ENCODE measurements at places on chromosomes 2 and 18.

DNA sequence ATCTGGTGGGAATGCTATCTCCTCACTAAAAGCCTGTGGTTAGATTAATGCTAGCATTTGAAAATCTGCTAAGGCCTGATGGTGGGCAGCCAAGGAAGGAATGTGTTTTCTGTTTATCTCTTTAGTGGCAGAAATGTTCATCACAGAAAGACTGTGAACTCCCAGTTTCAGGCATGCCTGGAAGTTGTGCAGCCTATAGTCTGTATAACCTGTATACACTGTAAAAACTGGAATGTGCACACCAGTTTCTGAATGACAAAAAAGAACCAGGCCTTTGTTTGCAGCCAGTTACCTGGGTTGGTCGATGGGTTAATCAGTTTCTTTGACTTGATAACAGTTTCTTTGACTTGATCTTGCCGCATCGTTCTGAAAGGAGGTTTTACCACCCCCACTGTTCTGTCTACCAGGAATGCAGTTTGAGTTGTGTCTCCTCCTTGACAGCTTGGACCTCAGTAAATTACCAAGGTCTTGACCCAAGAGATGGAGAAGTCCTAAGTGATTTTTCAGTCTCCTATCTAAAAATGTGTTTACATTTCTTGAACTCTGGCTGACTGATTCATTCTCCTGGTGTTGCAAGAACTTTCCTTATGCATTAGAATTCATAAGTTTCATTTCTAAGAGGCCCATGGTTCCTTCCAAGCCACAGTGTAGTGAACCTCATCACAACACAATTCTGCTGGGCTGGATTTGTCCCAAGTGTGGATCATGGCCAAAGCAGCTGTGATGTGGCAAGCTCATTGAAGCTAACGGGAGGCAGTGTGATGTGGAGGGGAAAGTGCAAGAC is 62.2 kb downstream of the KIAA2012 start:
- DNase-seq, result no peak

DNA sequence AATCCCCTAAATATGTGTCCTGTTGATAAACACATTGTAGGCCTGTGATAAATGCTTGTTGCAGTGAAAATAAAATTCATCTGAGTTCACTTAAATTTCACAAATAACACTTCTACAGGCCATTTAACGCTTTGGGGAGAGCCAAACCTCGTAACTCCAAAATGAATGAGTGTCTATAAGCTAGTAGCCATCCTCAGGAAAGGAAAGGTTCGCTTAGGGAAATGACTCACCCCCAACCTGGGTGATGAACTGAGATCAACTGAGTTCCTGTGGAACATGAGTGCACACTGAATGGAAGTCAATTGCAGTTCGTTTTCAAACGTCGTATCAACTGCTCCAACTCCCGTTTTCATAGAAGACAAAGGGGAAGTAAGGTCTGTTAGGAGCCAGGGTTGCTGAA is 527.6 kb upstream of the ID2 start:
- DNase-seq, result no peak

DNA sequence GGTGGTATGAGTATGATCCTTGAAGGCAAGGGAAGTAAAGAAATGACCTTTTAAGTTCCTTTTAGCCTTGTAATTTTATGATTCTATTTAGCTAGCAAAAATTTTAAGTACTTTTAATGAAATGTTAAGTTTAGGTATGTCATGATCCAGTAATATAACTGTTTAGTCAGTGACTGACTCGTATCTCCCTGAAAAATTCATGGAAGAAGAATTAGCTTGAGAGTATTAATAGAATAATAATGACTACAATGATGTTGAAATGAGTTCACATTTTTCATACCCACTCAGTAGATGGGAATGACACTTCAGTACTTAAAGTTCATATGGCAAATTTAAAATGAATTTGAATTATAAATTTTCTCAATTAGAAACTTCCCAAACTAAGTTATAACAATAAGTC is 14.6 kb downstream of the RAB3GAP1 start:
- DNase-seq, result no peak

DNA sequence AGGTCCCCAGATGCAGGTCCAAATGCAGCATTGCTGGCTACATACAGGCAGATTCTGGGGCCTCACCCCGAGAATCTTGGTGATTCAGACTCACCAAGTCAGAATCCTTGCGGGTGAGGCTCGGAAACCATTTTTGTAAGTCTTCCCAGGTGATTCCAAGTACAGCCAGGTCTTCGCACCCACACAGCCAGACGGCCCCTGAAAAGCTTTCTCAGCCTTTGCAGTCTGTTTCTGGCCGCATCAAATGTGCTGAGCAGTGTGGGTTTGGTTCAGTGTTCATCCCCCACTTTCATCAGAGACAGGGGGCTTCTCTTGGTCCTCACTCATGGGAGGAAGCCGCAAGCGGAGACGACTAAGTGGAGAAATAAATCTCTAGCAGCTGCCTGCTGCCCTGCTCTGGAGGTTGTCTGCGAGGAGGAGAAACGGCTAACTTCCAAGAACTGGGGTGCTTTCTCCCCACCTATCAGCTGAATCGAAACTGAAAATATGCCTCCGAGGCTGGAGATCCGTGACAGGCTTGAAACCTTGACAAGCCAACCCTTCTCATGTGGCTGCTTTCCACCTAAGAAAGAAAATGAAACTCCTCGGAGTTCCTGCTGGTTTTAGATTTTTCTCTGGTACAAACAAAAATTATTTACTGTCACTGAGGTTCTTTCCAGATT is 8.9 kb upstream of the TMEM185B start:
- DNase-seq, result peak; percentile 49

GRCh38 chr2:64238799-64239198 is 94.6 kb upstream of the PELI1 start:
- no peak for DNase-seq

DNA sequence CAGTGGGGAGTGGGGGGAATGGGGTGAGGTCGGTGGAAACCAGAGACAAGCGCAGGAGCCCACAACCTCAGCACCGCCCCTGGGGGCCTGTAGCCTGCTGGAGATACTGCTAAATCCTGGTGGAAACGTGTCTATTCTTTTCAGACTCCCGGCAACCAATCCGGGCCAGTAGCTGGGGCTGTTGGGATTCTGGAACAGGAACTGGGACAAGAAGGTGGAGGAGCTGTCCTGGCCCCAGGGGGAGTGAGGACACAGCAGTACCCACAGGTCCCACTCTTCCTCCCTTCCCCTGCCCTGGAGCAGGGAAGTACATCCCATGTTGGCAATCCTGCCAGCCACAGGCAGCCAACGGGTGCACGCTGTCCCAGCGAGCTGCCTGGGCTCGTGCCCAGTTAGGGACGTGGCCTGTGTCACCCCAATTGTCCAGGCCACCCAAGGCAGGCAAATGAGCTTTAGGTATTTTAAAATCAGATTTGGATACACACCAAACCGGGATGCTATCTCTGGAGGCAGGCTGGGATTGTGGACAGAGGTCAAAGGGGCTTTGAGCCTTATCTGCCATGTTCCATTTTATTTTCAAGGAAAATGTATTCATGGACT is 51.8 kb downstream of the HS1BP3 start:
- DNase-seq, result no peak

- no peak for DNase-seq
Measured at GRCh38 chr18:78972385-78972918, 7.2 kb upstream of the SALL3 start.

GRCh38 chr18:57437402-57437765 is 2.2 kb downstream of the ONECUT2 start:
- no peak for DNase-seq

DNA sequence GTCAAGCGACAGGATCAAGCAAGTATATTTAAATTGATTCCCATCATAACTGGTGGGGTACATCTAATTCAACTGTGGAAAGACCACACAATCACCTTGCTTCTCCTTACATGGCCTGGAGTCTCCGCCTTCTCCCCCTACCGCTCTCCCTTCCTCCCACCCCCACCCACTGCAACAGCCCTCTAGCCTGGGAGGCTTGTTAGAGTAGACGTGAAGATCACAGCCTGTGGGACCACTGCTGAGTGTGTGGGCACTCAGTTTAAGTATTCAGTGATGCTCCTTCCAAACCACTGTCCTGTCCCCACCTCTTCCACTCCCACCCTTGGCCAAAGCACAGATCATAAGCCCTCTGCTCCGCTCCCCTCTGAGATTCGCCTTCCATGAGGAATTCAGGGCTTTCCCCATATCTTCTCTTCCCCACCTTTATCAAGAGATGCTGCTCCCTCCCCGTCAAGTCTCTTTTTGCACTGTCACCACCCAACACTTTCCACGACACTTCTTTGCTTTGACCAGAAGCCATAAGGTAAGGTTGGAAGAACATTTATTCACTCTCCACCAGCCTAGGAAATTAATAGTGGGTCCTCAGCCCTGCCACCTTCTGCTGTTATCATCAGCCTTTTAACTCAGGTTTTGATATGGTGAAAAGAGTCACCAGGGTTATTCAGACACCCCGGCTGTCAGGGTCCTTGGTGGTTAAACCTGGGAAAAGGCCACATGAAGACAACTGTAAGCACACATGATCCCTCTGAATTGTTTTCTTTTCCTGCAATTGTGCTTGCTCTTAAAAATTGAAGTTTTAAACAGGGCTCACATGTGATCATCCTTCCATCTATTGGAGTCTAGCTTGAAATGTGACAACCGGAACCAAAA is 1.7 kb downstream of the METTL4 start:
- no peak for DNase-seq

GRCh38 chr2:207450186-207450585 is 79.6 kb upstream of the CREB1 start:
- no peak for DNase-seq

- no peak for DNase-seq
Measured at GRCh38 chr18:3329872-3330271, 67.9 kb downstream of the MYL12B start.

DNA sequence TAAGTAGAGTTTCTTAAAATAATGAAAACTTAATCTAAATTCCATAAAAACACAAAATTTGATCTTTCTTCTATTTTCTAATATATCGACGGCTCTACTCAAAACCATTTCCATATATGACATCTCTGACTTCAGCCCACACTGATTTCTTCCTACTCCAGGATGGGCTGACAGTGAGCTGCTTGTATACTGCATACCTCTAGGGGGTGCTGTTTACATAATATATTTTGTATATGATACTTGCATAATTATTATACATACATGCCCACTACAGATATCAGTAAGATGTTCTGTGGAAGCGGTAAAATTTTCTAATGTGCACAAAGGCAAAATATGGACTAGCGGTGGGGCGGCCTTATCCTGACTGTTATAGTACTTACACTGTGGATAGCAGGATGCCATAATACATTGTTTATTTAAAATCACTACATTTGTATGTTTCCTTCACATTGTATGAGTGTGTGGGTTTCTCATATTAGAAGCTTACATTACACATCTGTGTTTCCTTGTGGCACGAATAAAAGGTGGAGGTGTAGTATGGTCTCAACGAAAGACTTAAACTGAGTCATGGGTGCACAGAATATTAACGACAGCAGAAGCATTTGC is 66.1 kb upstream of the NXPH2 start:
- DNase-seq, result no peak

- DNase-seq, result no peak
Measured at GRCh38 chr2:30847329-30847728, 40.1 kb upstream of the CAPN13 start.

DNA sequence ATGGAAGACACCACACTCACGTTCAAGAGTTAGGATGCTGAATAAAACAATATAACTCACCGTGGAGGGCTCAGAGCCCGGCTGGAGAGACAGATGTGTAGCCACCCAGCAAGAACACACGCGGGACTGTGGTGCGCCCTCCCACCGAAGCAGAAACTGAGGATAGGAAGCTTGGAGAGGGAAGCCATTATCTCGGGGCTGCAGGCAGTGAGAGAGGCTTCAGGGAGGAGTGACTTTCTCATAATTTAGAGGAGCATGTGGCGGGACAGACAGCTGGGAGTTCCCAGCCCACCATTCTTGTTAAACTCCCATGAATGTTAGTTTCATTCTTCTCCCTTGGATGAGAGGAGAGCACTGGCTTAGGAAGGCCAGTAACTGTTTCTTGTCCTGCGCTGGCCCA is 96.4 kb downstream of the MAPRE2 start:
- no peak for DNase-seq

DNA sequence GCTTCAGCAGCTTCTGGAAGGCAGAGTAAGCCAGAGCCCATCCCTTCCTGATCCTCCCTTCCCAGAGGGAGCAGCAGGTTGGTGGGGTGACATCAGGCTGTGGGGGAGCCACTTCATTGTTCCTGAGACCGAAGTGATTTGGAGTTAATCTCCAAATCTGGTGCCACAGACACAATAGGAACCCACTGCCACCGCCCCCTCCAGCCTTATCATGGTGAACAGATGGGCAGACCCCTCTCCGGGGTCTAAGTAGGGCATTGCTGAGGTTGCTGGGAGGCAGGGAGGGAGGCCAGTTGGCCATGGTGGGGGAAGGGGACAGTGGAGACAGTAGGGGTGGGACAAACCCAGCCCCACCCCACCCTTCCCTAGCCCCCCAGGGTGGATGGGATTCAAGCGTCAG is 25.6 kb upstream of the SLC35F6 start:
- DNase-seq, result no peak

- DNase-seq, result no peak
Measured at GRCh38 chr2:128276878-128277675, 41.6 kb downstream of the HS6ST1 start.

- no peak for DNase-seq
Measured at GRCh38 chr2:147867050-147867449, 22.2 kb downstream of the ACVR2A start.

DNA sequence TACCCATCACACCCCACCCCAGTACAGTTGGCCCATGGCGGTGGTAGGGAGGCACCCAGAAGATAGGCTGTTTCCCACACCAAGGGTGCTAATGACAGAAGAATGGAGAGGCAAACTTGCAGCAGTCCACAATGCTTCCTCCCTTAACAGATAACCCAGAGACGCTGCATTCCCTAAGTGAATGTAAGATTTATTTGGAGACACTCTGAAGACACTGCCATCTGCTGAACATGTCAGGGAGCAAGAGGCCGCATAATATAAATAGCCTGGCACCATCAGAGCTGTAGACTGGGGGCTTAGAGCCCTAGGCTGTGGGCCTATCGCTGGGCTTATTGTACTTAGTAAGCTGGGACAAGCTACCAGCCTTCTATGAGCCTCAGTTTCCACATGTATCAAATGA is 2.2 kb upstream of the IWS1 start:
- no peak for DNase-seq

- no peak for DNase-seq
Measured at GRCh38 chr2:195471163-195471562, 185.9 kb upstream of the SLC39A10 start.

DNA sequence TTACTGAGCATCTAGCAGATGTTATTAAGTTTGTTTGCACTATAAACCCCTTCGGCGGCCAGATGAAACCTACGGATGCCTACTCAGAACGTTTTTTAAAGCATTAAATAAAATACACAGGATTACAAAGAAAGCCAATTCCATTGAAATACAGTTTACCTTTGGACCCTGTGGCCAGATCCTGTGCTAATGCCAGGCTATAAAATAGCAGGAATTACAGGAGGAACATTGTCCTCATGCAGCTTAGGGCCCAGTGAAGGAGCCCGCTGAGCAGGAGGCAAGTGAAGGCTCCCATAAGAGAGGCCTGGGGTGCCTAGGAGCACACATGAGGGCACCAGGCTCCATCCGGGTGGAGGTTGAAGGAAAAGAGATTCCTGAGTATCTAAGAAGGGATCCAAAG is 310.4 kb downstream of the MTX2 start:
- DNase-seq, result no peak
